Vagina (tissue), 2 donors: ENCODE measurements at places on chromosomes 13 and 19. TPM values are rescaled to one million over a fixed set of nuclear protein-coding genes. Genes with fewer than 3 reads are reported as not detected.
A peak's percentile ranks its signal among the peaks of the same experiment; 100 is the strongest.

- DNase-seq, result no peak
- peak overlapping the region; percentile 26 for H3K4me3 ChIP-seq
- peaks cover 17% of the 10 kb centered on the region for H3K4me1 ChIP-seq
Observed at GRCh38 chr19:610071-610800, 20.6 kb downstream of the HCN2 start.

DNA sequence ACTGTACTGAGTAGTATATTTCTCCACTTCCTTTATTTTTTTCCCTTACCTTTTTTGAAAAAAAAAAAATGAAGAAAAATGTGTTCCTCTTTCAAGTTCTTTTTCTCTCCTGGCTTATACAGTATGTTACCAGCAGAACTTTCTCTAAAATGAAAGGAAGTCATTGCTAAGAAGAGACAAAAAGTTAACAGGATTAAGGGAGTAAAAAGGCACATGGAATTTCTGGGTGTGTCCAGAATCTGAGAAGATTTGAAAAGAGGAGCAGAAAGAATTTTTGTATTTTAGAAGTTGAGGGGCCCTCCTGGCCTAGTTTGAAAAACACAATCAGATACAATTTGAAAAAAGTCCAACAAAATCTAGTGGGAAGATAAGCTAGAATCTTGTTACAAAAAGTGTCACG is 21.0 kb upstream of the TRIM13 start:
- no peaks in the 10 kb centered on the region for H3K4me1 ChIP-seq
- no peak overlapping the region for H3K27ac ChIP-seq
- no peaks in the 10 kb centered on the region for H3K36me3 ChIP-seq
- H3K27me3 ChIP-seq, result no peaks in the 10 kb centered on the region

GRCh38 chr13:53189162-53189561 is 160.5 kb downstream of the OLFM4 start:
- DNase-seq, result no peak
- H3K4me1 ChIP-seq, result no peaks in the 10 kb centered on the region
- no peaks in the 10 kb centered on the region for H3K27me3 ChIP-seq
- H3K27ac ChIP-seq, result no peak overlapping the region
- H3K4me3 ChIP-seq, result no peak overlapping the region
- no peaks in the 10 kb centered on the region for H3K36me3 ChIP-seq

DNA sequence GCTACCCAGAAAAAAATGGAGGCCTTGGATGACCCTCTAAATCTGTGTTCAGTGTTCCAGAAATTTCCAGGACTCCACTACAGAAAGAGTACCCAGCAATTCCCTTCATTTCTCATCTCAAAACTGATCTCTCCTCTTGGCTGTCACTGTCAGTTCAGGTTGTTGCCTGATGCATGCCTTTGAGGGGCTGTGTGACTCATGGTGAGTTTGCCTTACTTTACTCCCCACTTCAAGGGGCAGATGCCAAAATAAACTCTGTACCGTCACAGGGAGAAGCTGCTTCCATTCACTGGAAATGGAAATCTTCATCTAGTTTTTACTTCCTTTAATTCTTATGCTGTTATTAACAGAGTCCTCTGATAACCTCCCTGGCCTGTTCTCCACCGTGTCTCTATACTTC is 1075.0 kb downstream of the DIAPH3 start:
- no peaks in the 10 kb centered on the region for H3K36me3 ChIP-seq
- no peaks in the 10 kb centered on the region for H3K4me1 ChIP-seq
- DNase-seq, result no peak
- no peak overlapping the region for H3K27ac ChIP-seq
- no peak overlapping the region for H3K4me3 ChIP-seq

DNA sequence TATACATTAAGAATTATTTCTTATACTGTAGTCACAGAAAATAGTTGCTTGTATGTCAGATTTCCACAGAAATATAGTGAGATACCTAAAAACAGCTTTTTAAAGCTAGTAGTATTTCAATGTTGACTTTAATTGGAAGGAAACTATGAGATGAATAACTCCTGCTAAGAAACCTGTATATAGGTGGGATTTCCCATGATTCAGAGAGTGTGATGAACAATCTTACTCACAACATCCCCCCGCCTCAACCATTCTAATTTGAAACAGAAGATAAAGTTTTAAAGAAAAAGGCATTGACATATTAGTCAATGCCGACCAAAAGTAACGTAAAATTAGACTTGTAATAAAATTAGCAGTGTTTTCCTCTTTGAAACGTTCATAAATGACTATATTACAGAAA is 1.4 kb upstream of the MIR17HG start:
- no peak overlapping the region for H3K4me3 ChIP-seq
- no peaks in the 10 kb centered on the region for H3K36me3 ChIP-seq
- H3K4me1 ChIP-seq, result peaks cover 25% of the 10 kb centered on the region

DNA sequence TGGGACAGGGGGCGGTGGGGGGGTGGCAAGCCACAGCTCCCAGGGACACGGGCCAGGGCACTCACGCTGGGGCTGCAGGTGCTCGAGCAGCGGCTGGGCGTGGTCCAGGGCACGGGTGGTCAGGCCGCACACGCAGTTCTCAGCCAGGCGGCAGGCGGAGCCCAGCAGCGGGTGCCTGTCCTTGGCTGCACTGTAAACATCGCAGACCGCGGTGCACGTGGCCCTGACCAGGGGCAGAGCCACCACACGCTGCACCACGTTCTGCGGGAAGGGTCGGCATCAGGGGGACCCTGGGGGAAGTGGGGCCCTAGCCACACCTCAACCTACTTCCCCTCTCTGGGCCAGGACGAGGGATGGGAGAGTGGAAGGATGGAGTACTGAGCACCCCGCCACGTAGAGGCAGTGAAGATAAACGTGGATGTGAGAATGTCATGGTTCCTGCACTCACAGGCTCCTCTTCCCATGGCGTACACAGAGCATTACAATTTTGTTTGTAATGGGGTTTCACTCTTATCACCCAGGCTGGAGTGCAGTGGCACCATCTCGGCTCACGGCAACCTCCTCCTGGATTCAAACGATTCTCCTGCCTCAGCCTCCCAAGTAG is 3.4 kb downstream of the PLIN5 start:
- no peak for DNase-seq
- H3K4me1 ChIP-seq, result peaks cover 11% of the 10 kb centered on the region
- no peaks in the 10 kb centered on the region for H3K27me3 ChIP-seq
- H3K36me3 ChIP-seq, result no peaks in the 10 kb centered on the region
- H3K4me3 ChIP-seq, result no peak overlapping the region

GRCh38 chr13:78020861-78021260 is 102.2 kb upstream of the EDNRB start:
- no peak overlapping the region for H3K27ac ChIP-seq
- H3K27me3 ChIP-seq, result no peaks in the 10 kb centered on the region
- no peaks in the 10 kb centered on the region for H3K4me1 ChIP-seq
- H3K36me3 ChIP-seq, result no peaks in the 10 kb centered on the region

The OR2Z1 gene
- total RNA-seq, result not detected

The LGALS7 gene
- 269 TPM for total RNA-seq

The CGB8 gene
- total RNA-seq, result not detected
